ENCODE measurements at places on chromosomes 6 and 20. TPM values are rescaled to one million over a fixed set of nuclear protein-coding genes. Genes with fewer than 3 reads are reported as not detected.

LPA gene
- total RNA-seq = 0.43 TPM

DNA sequence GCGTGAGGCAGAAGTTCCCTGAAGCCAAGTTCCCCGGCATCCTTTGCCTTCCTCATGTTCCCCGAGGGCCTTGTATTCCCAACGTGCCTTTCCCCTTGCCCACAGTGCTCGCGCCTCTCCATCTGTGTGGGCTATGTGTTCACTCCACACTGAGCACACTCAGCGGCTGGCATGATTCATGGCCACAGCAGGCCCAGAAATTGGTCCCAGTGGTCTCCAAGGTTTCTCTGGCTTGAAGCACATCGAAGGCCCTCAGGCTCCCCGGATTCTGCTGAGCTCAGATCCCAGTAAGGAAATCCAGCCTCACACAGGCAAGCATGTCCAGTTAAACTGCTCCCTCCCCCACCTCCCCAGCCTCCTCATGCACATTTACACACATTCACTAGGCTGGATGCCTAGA, 123.6 kb downstream of the ISM1 start:
- no peaks in the 10 kb centered on the region for H3K36me3 ChIP-seq
- no peaks in the 10 kb centered on the region for H3K27me3 ChIP-seq
- H3K27ac ChIP-seq = no peak overlapping the region
- DNase-seq = no peak
- H3K4me1 ChIP-seq = no peaks in the 10 kb centered on the region

GRCh38 chr6:161139766-161140553, 133.9 kb downstream of the AGPAT4 start:
- H3K36me3 ChIP-seq = peaks cover 42% of the 10 kb centered on the region
- H3K4me1 ChIP-seq = peaks cover 15% of the 10 kb centered on the region
- no peak overlapping the region for H3K27ac ChIP-seq
- no peaks in the 10 kb centered on the region for H3K27me3 ChIP-seq
- DNase-seq = no peak
- H3K4me3 ChIP-seq = no peak overlapping the region

GRCh38 chr20:58942549-58942948, 38.5 kb upstream of the NELFCD start:
- no peaks in the 10 kb centered on the region for H3K36me3 ChIP-seq
- H3K27me3 ChIP-seq = peaks cover 15% of the 10 kb centered on the region
- H3K4me3 ChIP-seq = no peak overlapping the region
- H3K4me1 ChIP-seq = no peaks in the 10 kb centered on the region
- H3K27ac ChIP-seq = no peak overlapping the region

DNA sequence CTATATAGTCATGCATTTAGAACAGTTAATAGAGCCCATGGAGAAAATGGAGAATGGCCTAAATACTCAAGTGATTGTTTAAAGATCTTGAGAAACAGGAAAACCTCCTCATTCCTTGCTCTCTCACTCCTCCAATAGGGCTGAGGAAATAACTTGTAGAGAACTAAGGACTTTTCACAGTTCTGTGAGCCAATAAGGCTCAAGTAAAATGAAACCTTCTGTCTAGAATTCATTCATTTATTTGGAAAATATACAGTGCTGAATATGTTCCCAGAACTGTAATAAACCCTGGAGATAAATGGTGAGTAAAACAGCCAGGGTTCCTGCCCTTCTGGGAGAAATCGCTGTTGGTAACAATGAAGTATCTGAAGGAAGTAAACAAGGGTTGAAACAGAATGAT, 35.3 kb downstream of the ELOVL2 start:
- no peaks in the 10 kb centered on the region for H3K36me3 ChIP-seq
- H3K27ac ChIP-seq = no peak overlapping the region
- DNase-seq = no peak
- no peak overlapping the region for H3K4me3 ChIP-seq
- no peaks in the 10 kb centered on the region for H3K27me3 ChIP-seq
- H3K4me1 ChIP-seq = no peaks in the 10 kb centered on the region

- no peak for DNase-seq
- H3K4me1 ChIP-seq = peaks cover 11% of the 10 kb centered on the region
- peaks cover 35% of the 10 kb centered on the region for H3K36me3 ChIP-seq
- no peak overlapping the region for H3K4me3 ChIP-seq
- H3K27ac ChIP-seq = no peak overlapping the region
Observed at GRCh38 chr20:37790900-37791299, 97.1 kb downstream of the CTNNBL1 start.

GRCh38 chr6:21740376-21741124, 147.0 kb downstream of the SOX4 start:
- no peaks in the 10 kb centered on the region for H3K27me3 ChIP-seq
- no peak overlapping the region for H3K27ac ChIP-seq
- H3K36me3 ChIP-seq = no peaks in the 10 kb centered on the region
- H3K4me1 ChIP-seq = peaks cover 61% of the 10 kb centered on the region
- DNase-seq = no peak
- H3K4me3 ChIP-seq = peak overlapping the region; percentile 81

DNA sequence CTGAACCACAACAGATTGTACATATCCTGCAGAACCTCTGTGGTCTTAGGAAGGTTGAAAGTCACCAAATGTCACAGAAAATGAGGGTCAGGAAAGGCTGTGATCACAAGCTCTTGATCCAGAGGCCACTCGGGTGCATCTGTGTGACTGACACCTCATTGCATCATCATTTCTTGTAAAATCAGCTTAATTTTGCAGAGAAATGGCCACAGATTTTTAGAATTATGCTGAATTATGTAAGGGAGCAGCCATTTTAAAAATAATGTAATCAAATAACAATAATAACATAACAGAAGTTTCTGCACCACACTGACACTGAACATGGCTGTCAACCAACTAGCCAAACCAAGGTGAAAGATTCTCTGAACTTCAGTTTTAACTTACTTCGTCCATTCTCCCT, 32.5 kb upstream of the PRND start:
- no peak for DNase-seq
- peaks cover 20% of the 10 kb centered on the region for H3K4me1 ChIP-seq
- peak overlapping the region; percentile 59 for H3K4me3 ChIP-seq
- no peaks in the 10 kb centered on the region for H3K27me3 ChIP-seq
- H3K27ac ChIP-seq = no peak overlapping the region
- H3K36me3 ChIP-seq = no peaks in the 10 kb centered on the region

All from neural crest cell (in vitro differentiated cells).